ENCODE measurements at places on chromosomes 16 and 17.
A peak's percentile ranks its signal among the peaks of the same experiment; 100 is the strongest.

DNA sequence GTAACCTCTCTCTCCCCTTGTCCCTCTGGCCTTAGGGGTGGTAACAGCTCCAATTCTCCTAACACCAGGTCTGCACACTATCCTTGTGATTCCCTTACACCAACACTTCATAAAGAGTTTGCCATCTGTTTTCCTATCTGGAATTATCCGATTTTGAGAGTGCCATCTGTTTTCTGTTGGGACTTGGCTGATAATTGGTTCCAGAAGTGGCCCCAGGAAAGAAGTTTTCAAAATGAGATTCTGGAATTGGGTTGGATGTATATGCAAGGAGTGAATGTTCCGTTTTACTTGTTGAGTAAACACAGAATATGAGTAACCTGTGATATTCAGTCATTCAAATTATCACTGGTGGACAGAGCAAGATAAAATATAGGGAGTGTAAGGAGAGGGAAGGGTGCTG lies 134.1 kb upstream of the HS3ST3A1 start:
- no peak for DNase-seq

- DNase-seq, result no peak
Observed at GRCh38 chr17:67656494-67657203, 61.1 kb upstream of the NOL11 start.

GRCh38 chr17:73667181-73667959 lies 23.1 kb upstream of the SDK2 start:
- DNase-seq, result no peak

DNA sequence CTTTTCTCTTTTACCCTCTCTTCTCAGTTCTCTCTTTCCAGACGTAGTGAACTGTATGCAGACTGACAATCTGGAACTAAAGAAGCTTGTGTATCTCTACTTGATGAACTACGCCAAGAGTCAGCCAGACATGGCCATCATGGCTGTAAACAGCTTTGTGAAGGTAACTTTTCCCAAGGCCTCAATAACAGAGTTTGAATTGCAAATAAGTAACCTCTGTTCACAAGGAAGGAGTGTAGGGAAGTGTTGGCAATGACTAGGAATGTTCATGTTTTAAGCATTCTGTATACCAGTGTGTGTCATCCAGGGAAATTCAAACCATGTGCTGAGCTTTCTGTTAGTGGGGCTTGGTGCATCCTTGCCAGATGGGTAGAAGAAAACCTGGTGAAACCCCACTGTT lies 18.6 kb downstream of the AP2B1 start:
- DNase-seq, result no peak

- DNase-seq, result no peak
Observed at GRCh38 chr17:69461951-69462369, 47.5 kb downstream of the MAP2K6 start.

- no peak for DNase-seq
Observed at GRCh38 chr17:30352240-30352814, 18.5 kb upstream of the TMIGD1 start.

DNA sequence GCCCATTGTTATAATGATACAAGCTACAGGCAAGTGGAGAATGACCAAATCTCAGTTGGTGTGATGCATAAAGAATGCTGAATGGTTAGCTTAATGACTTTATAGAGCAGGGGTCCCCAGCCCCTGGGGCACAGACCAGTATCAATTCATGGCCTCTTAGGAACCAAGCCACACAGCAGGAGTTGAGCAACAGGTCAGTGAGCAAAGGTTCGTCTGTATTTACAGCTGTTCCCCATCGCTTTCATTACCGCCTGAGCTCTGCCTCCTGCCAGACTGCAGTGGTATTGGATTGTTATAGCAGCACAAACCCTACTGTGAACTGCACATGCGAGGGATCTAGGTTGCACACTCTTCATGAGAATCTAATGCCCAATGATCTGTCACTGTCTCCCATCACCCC lies 114.0 kb upstream of the ZFHX3 start:
- DNase-seq, result no peak

DNA sequence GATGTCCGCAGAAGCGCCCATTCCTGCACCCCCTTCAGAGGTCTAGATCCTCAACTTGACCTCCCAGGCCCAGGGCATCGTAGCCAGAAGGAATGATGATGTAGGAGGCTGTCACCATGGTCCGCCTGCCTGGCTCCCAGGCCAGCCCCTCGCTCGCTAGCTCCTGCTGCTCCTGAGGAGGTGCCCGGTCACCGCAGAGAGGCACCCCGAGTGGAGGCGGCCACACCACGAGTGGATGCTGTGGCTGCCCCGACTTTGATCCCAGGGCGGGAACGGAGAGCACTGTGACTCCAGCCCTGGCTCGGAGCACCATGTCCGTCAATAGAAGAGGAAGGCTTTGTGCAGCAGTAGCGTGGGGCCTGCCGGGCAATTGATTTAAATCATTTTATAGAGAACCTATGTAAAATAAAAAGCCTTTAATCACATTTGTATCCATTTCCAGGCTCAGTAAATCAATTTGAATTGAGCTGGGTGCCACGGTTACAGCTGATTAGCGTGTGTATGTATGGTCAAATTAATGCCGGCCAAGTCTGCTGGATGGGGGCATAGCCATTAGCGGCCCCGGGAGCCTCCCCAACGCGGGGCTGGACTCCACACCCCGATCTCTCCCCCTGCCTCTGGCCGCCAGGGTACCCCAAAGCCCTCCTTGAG lies 122.6 kb upstream of the GSE1 start:
- no peak for DNase-seq

- no peak for DNase-seq
Observed at GRCh38 chr16:11992586-11993524, 16.3 kb downstream of the SNX29 start.

DNA sequence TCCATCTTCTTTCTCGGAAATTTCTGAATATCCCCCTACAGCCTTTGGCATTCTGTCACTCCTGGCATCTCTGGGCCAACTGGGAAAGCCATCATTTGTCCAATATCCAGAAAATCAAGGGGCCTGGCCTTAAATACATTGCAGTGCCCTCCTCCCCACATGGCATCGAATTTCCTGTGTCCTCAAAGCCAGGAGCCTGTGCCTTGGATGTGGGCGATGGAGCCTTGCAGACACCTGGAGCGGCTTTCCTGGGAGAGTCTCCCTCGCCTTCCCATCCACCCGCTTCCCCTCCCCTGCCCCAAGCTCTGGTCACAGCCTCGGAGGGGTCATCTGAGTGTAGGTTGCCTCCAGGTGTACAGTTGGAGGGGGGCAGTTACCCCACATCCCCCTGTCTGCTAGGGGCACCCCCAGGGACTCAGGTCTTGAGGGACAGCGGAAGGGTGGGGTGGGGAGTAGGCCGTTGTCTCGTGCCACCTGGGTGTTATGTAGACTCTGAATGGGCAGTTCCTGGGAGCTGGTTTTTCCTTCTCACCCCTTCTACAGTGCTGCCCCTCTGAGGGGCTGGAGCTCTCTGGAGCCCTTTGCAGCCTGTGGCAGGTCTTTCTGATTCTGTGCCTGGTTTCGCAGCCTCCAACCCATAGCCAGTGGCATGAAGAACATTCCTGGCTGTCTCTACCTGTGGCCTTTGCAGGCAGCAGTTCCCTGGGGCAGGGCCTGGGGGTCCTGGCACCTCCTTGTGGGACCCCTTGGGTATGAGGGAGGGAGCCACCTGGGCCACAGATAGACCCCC lies 239.8 kb downstream of the SEC14L1 start:
- DNase-seq, result no peak

DNA sequence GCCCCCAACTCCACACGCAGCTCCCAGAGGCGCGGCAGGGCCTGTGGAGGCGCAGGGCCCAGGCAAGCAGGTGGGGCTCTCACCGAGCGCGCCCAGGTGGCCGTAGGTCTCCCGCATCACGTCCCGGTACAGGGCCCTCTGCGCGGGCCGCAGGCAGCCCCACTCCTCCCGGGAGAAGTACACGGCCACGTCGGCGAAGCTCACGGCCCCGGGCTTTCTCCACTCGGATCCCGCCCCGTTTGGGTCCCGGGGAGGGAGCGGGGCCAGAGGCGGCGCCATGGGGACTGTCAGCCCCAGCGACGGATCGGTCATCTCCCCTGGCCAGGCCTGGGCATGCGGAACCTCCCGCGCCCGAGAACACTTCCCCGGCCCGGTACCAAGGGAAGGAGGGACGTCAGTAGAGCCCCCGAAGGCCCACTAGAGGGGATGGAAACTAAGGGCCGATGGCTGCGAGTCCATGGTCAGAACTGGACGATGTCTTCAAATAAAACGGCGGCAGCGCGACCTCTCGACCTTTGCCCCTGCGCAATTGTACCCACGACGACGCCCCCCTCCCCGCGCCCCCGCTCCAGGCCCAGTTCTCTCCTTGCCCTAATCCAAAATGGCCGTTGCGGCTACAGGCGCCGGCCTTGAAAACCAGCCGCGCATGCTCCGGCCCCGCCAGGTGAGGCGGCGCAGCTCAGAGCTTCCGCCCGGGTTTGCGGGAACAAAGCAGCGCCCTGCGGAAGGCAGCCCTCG lies at the start of gene ZNF747:
Gene ZNF747, minus strand, starts transcription at position 491 of the 738 bp plus-strand sequence. Its CDS starts 179 bp downstream, at position 312.
- DNase-seq, result peak; percentile 94

- no peak for DNase-seq
Observed at GRCh38 chr17:21082001-21082436, 39.2 kb upstream of the USP22 start.

DNA sequence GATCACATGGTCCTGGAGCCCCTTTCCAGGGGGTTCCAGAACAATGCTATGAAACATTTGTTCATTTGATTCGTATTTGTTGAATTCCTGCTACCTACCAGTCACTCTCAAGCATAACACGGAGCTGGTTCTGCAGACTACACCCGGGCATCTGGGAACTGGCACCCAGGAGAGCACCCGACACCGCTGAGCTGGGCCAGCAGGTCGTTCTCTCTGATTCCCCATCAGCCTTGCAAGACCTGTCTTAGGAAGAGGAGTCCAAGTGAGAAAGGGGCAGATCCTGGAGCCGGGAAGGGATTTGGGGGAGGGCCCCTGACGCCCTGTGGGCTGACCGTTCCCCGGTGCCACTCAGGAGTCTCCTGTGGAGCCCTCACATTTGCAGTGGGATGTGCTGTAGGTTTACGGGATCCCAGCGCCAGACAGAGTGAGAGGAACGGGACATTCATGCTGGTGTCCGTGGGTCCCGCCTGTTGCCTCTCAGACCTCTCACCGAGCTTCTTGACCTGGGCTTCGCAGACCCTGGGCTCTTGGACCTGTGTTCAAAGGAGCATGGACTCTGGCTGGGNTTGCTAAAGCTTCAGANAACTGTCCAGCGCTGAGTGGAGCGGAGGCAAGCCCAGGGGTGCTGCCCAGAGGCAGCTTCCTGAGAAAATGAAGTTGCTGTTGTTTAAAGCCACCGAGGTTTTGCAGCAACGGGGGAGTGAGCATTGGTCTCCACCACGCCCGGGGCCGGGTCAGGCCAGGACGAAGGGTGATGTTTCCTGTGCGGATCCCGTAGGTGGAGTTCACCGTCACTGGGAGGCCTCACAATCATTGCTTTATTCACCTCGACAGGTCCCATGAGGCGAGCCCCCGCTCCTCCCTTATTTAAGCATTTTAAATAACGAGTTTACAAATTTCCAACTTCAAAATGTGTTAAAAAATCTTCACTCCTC lies 49.2 kb downstream of the METRNL start:
- DNase-seq, result no peak

DNA sequence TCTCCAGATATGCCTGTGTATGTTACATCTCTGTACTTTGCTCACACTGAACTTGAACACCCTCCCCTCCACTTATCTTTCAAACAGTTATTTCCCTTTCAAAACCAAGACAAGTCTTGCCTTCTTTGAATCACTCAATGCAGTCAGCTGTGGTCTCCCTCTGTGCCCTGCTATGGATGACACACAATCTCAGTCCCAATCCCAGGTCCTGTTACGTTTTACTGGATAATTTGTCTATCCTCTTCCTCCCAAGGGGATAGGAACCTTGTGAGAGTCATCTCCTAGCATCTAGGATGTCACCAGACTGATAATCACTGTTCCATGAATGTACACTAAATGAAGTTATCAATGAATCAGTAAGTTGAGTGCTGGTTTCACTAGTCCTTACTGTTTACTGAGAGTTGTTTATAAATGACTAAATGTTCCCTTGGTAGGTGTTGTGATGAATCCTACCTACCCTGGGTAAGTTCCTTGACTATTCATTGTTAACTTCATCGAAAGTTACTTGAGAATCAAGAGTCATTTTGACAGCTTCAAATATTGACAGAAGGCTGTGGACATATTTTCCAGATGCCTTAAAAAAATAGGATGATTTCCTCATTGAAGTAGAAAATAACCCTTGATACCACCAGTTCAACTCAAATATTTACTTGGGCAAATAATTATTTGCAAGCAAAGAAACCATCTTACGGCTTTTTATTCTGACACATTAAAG lies 244.9 kb downstream of the PRKCA start:
- no peak for DNase-seq

DNA sequence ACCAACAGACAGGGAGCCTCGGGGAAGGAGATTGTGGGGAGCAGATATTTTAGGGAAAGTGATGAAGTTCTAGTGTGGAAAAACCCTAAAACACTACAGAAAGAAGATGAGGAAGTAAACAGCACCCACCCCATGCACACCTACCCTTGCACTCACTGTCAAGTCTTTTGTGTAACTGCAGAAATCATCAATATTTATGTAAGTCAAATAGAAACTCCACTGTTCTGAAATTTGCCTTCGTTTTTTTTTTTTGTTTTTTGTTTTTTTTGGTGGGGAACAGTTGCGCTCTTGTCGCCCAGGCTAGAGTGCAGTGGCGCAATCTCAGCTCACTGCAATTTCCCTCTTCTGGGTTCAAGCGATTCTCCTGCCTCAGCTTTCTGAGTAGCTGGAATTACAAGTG lies 273.4 kb downstream of the CPPED1 start:
- DNase-seq, result no peak

DNA sequence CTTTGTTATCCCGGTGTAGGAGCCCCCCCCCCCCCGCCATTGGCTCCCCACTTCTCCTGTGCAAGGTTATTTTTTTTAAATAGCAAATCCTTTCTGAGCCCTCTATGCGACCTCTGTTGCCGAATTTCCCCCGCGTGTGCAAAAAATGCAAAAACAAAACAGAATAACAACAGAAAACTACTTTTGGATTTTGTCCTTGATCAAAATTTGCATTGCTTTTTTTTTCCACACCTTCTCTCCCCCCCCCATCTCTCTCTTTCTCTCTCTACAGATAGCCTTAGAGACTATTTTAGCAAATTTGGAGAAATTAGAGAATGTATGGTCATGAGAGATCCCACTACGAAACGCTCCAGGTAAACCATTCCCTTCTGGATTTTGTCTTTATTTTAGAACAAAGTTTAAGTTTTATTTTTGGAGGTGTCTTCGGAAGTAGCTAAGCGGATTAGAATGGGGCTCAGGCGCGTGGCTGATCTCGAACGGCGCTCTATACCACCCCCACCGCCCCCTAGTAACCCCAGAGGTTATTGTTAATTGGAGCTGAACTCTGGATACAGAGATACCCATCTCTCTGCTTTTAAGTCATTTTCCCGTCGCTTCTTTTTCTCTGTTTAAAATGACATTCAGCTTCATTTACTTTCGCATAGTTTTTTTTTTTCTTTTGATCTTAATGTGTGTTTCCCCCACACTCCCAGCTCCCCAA lies 1.0 kb downstream of the MSI2 start:
- peak; percentile 37 for DNase-seq
